ENCODE measurements at places on chromosomes 7 and 10.
A peak's percentile ranks its signal among the peaks of the same experiment; 100 is the strongest.

DNA sequence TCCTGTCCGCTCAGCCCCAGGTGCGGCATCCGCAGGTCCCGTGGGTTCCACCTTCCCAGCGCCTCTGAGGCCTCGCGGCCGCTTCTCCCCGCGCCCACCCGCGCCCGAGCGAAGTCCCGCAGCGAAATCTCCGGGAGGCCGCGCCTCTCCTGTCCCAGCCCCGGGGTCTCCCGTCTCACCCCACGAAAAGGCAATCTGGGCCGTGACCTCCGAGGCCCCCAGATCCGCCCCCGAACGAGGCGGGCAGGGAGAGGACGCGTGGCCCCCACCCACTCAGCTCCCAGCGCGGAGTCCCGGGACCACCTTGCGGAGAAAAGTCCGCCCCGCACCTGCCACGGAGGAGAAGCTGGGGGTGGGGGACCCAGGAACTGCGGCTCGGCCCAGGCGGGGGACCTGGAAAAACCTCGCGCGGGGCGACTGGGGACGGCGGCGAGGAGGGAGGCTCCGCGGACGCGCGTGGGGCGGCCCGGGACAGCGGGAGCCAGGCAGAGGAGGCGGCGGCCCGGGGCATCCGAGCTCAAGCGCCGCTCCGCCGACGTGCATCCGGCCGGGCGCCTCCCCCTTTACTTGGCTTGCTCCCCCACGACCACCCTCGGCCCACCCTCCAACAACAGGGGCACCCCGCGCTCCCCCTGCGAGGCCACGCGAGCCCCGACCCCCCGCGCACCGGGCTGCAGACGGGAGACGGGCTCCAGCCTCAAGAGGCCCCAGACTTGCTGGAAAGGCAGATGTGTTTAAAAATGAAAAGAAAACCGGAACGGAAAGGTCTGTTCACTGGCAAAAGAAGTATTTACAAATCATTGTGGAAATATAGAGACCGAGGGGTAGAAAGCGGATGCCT is 33.0 kb upstream of the RNF32 start:
- no peak for DNase-seq

- DNase-seq: peak; percentile 48
These were observed 102.7 kb upstream of the TNRC18 start for GRCh38 chr7:5526100-5526905.

DNA sequence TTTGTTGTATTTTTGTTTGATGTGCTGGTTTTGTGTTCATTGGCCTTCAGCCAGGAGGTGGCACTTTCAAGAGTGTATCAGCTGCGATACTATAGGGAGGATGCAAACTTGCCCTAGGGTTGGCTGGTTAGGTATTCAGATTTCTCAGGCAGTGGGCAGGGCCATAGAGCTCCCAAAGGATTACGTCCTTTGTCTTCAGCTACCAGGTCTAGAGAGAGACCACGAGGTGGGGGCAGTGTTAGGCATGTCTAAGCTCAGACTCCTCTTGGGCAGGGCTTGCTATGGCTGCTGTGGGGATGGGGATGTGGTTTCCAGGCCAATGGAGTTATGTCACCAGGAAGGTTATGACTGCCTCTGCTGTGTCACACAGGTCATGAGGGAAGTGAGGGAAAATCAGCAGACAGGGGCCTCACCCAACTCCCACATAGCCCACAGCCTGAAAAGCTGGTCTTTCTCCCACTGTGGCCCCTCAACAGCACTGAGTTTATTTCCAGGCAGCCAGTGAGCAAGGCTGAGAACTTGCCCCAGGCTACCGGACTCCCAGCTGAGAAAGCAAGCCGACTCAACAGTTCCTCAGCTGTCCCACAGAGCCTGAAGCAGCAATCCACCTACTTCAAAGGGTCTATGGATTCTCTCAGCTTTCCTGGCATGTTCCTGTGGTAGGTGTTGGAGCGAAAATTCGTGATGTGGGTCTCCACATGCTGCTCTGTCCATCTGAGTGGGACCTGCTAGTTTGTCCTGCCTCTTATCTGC is 227.4 kb upstream of the COBL start:
- DNase-seq: no peak

DNA sequence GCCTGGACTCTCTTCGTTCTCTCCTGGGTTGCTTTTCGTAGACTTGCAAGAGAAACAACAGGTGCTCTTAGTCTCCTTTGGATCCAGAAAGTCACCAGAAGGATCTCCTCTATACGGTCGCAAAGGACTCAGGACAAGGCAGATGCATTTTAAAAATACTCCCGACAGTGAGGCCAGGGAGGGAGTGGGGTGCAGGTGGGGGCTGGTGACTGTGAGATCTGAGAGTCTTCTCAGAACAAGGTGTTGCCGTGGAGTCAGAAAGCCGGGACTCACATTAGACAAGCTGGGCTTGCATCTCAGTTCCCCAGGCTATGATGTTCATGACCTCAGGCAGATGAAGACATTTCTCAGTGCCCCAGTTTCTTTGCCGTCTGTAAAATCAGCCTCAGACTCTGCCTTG is 507.2 kb downstream of the TCERG1L start:
- DNase-seq: no peak

GRCh38 chr10:77168861-77169260 is 468.7 kb downstream of the KCNMA1 start:
- no peak for DNase-seq

- DNase-seq: no peak
These were observed 41.9 kb downstream of the MET start for GRCh38 chr7:116713918-116714317.

GRCh38 chr10:59126991-59127390 is 49.5 kb upstream of the PHYHIPL start:
- no peak for DNase-seq

GRCh38 chr10:117136391-117136975 is 1.6 kb downstream of the VAX1 start:
- DNase-seq: no peak

DNA sequence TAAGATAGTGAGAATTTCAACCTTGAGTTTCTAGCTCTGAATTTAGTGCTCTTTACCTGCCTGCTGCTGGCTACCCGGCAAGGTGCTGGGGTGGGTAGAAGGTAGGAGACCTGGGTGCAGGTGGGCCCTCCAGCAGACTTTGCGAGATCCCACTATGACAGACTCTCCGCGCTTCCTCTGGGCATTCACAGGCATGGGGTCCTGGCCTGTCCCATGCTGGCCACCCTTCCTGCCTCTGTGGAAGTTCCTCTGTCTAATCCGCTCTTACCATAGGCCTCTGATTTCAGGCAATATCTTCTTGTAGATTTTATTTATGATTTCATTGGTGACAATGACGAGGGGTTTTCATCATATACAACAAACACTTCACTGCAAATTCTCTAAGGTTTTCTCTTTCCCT is 1.2 kb upstream of the WDFY4 start:
- no peak for DNase-seq

- no peak for DNase-seq
These were observed 56.4 kb upstream of the C1GALT1 start for GRCh38 chr7:7125963-7126362.

- DNase-seq: no peak
These were observed 175.6 kb downstream of the ELFN1 start for GRCh38 chr7:1845536-1846311.

DNA sequence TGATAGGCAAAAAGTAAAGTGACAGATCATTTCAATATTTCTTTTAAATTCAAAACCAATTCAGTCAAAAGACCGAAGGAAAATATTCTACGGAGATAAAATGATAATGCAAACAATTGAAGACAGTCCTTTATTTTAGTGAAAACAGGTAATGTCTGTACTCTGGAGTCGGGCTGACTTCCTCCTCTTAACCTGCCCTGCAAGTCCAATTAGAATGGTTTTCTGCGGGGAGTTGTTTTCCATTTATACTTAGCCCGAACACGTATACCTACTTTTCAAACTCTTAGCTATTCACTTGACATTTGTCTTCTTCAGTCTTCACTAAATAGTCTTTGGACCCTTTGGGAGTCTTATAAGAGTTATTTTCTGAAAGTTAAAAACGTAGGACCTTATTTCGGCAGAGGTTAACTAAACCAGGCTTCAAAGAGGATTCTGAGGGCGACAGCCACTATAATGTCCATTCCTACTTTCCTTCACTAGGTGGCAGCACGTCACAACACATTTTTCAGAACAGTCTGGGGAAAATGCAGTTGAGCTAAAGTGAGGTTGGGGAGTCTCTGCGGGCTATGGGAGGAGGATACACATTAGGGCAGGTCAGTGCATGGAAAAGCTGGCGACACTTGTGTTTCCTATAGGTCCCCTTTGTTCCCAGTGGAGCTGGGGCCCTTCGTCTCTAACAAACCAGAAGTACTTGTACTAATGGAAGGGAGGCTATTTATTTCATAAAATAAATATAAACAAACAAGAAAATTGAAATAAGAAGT is 472.0 kb downstream of the KCNMA1 start:
- peak; percentile 66 for DNase-seq

GRCh38 chr7:93836116-93836515 is 54.4 kb downstream of the TFPI2 start:
- no peak for DNase-seq

DNA sequence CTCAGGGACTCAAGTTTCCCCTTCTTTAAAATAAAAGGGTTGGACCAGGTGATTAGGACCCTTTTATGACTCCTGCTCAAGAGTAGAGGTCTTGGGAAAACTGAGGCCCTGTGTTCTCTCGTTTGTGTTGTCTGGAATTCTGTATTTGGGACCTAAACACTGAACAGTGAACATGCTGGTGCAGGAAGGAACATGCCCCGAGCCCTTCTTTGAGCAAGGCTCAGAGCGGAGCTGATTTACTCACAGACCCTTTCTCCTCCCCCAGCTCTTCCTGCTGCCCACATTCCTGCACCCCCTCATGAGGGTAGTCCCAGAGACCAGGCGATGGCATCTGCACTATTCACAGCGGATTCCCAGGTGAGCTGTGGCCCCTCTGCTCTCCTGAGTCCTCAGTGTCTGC is 14.2 kb downstream of the ZKSCAN1 start:
- DNase-seq: no peak

All from NAMALWA (cell line).